ENCODE measurements at places on chromosomes 7 and 10.

- DNase-seq = no peak
These were observed 156.0 kb downstream of the EGFR start for GRCh38 chr7:55174856-55175255.

DNA sequence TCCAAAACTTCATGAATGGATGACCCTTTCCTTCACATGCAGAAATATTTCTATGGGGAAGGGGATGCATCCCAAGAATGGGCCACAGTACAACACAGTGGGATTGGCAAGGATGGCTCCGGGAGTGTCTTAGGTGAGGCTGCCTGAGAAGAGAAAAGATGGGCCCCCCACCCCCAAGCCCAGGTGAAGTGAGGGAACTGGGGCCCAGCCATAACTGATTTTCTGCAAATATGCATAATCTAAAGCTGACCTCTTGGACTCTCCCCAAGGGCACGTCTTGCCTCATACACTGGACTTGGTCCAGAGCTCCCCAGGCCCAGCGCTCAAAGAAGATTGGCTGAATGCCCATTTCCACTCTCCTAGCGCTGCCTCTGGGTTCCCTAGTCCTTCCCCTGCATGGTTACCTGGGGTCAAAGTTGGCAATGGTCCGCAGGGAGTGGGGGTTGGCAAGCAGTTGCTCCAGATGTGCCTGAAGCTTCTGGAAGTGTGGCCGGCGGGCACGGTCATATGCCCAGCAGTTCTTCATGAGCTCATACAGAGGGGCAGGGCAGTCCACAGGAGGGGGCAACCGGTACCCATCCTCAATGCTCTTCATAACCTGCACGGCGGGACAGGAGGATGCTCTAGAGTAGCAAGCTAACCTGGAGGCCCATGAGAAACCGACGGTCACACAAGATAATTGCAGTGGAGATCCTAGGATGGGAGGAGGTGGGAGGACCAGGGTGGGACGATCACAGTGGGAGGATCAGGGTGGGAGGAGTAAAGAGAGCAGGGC, 12.3 kb downstream of the ZYX start:
- DNase-seq = no peak

DNA sequence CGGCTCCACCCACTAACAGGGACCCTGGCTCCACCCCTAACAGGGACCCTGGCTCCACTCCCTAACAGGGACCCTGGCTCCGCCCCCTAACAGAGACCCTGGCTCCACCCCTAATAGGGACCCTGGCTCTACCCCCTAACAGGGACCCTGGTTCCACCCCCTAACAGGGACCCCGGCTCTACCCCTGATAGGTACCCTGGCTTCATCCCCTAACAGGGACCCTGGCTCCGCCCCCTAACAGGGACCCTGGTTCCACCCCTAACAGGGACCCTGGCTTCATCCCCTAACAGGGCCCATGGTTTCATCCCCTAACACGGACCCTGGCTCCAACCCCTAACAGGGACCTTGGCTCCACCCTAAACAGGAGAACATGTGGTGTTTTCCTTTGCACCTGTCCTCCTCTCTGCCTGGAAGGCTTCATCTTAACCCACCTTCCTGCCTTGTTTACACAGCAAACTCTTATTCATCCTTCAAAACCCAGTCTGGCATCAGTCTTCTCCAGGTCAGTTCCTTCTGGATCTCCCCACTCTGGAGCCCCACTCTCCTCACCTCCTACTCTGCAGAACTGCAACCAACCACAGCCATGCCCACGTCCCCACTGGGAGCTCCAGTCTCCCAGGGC, 58.0 kb downstream of the CHST15 start:
- no peak for DNase-seq

- DNase-seq = no peak
These were observed 36.6 kb upstream of the CYP2C19 start for GRCh38 chr10:94725871-94726270.

GRCh38 chr10:44956226-44956625, 3.4 kb upstream of the RASSF4 start:
- DNase-seq = no peak

Data from renal cortex interstitium (tissue), 15 donors.